ENCODE measurements at places on chromosomes 13 and 19. TPM values are rescaled to one million over a fixed set of nuclear protein-coding genes. Genes with fewer than 3 reads are reported as not detected.

DNA sequence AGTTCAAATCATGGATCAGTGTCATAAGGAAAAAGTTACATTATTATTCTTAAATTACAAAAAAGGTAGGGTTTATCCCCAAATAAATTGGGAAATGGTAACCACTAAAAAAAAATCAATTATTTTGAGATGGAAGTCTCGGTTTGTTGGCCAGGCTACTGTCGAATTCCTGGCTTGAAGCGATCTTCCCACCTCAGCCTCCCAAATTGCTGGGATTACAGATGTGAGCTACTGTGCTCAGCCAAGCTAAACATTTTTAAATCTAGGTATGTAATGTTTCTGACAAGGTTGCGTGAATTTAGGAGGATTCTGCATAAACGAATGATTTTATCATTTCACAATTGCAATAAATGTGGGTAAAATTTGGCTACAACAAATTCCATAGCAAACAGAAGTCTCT is 2.0 kb downstream of the NAA16 start:
- no peak for DNase-seq

RCBTB1 gene
- polyA plus RNA-seq: 11.3 TPM

DNA sequence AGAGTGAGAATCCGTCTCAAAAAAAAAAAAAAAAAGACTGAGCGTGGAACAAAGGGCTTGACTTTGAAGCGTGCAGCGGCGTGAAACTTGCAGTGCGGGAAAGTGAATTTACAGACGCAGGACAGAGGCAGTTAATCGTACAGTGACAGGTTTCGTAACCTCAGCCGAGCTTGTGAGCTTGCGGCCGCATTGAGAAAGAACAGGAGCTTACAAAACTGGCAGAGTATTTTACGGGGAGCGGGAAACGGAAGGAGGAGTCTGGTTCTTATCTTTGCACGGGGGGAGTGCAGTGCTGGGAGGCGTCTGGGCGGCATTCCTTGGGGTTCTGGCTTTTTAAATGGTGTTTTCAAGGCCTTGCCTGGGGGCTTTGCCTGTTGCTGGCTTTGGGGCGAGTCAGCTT is 6.0 kb upstream of the BSG start:
- no peak for DNase-seq

GRCh38 chr13:98174307-98174706 is 2.8 kb downstream of the RNF113B start:
- no peak for DNase-seq

DNA sequence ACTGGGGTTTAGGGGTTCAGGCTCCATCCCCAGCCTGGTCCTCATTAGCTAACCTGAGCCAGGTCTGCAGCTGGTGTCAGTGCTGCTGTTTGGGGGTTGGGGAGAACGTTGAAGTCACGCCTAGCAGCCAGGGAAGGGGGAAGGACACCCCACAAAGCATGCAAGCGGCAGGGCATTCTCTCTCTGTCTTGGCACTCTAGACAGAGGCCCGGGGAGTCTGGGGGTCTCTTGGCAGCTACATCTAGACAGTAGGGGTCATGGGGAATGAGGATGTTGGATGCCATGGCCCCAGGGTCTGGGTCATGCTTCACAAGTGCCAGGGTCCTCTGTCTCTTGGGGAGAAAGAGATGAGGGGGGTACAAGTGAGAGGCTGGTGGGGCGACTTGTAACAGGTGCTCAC is 2.6 kb downstream of the ERICH4 start:
- DNase-seq: no peak

- peak; percentile 96 for DNase-seq
Measured at GRCh38 chr19:54464044-54464629, 559 bp upstream of the LENG9 start.

ZNF20 gene
- 1.3 TPM for polyA plus RNA-seq

CATSPERD gene
- polyA plus RNA-seq: 0.21 TPM

DNA sequence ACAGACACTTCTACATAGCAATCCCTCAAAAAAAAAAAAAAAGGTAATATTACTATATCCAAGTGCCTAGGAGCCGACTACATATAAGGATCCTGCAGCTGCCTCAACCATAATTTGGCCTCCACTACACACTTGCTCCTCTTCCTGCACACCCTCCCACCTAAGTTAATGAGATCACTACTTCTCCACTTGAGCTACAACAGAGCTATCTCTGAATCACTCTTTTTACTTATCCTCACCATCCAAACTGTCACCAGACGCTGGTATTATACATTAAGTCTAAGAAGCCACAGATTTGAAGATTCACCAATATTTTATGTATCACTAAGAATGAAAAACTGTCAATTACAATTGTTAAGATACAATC is 8.3 kb downstream of the OBI1 start:
- no peak for DNase-seq
